Coronary artery (tissue), 2 donors: ENCODE measurements at places on chromosomes 11 and 22.

DNA sequence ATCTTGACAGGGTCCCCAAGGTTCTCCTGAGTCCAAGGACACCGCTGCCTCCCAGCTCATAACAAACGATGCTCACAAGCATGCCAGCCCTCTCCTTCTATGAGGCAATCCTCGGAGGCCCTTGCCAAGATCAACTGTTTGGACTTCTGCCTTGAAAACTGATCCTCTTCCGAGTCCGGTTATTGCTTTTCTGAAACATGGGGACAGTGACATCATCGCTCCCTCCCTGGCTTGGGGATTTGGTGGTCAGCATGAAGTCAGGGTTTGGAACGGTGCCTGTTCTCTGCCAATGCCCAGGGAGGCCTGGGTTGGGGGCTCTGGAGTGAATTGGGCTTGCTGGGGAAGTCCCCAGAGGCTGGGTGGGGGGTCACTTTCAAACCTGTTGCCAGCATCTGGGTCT is 149.3 kb downstream of the FBXO7 start:
- DNase-seq, result peak; percentile 85

DNA sequence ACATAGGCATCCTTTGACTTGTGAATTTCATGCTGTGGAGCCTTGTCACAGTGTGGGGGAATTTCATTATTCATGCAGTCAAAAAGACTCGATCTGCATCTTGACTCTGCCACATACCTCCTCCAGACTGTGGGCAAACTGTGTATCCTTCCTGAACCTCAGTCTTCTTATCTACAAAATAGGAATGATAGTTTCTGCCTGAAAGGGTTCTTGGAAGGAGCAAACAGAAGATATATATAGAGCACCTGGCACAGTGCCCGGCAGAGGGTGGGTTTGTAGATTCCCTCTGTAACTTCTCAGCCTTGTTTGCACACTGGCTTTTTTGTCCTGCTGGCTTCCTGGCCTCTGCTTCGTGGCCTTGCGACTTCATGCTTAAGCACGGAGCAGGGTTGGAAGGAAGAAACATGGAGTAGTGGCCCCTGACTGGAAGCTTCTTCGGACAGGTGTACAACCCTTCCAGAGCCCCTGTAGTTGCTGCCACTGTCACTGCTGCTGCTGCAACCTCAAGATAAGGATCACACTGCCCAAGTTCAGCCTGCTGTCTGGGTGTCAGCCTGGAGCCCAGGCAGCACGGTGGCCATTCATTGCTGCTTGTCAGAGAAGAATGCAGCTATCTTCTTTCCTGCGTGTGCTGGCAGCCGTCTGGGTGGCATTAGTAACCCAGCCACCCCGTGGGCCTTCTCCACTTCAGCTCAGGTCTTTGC is 106.4 kb downstream of the MICAL2 start:
- no peak for DNase-seq

DNA sequence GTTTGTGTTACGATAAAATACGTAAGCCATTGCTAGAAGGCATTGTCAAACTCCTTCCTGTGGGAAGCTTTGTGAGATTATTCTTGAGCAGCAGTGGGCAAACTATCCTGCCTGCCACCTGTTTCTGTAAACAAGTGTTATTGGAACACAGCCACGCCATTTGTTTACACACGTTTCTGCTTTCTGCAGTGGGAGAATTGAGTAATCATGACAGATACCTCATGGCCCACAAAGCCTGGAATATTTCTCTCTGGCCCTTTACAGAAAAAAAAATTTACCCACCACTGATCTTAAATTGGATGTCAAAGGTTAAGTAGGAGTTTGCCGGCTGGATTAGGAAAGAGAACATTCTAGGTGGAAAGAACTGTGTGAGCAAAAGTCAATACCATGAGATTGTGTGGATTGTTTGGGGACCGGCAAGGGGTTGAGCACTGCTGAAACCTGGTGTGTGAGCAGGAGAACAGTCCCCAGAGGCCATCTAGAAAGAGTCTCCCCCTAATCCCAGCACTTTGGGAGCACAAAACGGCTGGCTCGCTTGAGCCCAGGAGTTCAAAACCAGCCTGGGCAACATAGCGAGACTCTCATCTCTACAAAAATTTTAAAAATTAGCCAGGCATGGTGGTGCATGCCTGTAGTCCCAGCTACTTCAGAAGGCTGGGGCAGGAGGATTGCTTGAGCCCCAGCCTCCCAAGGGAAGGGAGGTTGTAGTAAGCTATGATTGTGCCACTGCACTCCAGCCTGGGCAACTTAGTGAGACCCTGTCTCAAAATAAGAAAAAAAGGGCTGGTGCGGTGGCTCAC is 6.0 kb upstream of the PLA2G6 start:
- no peak for DNase-seq

GRCh38 chr22:32832174-32832573 is 30.7 kb downstream of the TIMP3 start:
- no peak for DNase-seq

GRCh38 chr22:39308614-39309363 is 10.6 kb downstream of the RPL3 start:
- peak; percentile 89 for DNase-seq

DNA sequence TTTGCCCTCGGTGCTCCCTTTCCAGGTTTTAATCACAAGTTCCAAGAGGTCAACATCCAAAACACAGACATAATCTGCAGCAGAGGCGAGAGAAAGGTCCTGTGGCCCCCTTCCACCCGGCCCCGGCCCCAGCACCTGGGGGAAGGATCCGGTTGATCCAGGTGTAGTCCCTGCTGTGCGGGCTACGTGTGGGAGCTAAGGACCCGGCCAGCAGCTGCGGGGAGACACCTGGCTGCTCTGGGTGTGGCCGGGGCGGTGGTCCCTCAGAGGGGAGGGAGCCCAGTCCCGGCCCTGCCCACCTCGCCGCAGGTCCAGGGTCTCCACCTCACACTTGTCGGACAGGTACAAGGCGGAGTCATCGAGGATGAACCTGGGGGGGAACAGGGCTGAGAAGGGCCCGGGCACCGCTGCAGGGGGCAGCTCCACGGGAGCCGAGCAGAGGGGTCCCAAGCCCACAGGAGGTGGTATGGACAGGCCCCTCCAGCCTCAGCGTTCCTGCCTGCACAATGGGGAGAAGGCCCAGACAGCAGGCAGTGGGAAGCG is 13.6 kb downstream of the ATG2A start:
- DNase-seq, result no peak

DNA sequence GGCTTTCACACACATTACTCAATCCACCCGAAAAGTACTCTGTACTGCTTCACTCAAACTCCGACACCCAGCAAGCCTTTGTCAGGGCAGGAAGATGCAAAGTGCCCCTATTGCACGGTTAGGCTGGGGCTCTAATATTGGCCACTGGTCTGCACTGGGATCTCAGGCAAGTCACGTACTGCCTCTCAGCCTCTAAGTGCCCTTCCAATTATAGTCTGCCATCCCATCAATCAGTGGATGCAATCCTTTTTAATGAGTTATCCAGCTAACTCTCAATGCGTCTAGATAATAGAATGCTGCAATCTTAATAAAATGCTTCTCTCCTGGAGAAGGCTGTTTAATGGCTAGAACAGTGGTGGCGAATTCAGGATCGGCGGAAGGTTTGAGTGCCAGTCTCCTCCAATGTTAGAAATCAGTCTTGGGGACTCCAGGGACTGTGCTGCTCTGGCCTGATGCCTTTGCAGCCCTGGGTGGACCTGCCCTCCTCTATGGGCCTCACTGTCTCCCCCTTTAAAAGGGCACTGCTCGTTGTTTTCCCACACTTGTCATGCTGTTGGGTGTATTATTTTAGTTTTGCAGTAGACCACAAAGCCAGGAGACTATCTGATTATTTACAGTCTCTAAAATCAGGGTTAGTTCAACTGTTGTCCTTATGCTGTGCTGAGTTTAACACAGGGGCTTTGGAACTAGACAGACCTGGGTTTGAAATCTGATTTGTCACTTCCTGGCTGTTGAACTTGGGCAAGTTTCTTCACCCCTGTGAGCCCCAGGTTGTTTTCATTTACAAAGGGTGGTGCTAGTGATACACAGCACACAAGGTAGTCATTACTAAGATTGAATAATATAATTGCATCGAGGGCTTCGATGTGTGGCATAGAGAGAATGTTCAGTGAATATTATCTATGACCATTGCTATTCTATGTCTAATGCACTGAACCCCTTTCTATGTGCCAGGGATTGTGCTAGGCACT is 36.7 kb downstream of the CLMP start:
- no peak for DNase-seq

DNA sequence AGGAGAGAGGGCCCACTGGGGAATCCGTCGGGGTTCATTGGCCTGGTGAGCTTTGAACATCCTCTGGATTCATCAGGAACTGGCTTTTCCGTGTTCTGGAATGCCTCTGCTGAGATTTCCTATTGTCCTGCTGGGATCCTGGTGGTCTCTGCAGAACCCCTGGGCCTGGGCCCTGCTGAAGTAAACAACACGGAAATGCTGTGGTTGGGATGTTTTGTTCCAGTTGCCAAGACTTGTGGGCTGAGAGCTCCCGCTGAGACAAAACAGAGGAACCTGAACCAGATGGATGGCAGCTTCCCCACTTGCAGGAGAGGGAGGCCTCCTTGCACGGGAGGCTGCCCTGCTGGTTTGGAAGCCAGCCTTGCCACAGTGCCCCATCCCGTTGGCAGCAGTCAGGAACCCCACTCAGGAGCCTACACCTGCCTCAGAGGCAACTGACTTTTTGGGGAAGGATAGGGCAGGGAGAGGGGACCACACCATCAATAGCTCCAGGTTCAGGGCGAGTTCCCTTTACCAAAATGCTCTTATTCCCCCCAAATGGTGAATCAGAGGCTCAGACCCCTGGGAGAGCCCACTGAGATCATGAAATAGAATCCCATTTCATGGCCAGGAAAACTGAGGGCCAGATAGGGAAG is 60.7 kb downstream of the LRRC32 start:
- DNase-seq, result no peak

- no peak for DNase-seq
Observed at GRCh38 chr11:1349327-1350041, 40.1 kb upstream of the TOLLIP start.

- DNase-seq, result no peak
Observed at GRCh38 chr11:69442012-69442806, 39.3 kb upstream of the LINC01488 start.

- no peak for DNase-seq
Observed at GRCh38 chr22:17239156-17239701, 20.0 kb upstream of the ADA2 start.

GRCh38 chr22:46103181-46103580 is 47.1 kb upstream of the PPARA start:
- no peak for DNase-seq

- no peak for DNase-seq
Observed at GRCh38 chr22:24536089-24536488, 18.8 kb downstream of the GUCD1 start.

DNA sequence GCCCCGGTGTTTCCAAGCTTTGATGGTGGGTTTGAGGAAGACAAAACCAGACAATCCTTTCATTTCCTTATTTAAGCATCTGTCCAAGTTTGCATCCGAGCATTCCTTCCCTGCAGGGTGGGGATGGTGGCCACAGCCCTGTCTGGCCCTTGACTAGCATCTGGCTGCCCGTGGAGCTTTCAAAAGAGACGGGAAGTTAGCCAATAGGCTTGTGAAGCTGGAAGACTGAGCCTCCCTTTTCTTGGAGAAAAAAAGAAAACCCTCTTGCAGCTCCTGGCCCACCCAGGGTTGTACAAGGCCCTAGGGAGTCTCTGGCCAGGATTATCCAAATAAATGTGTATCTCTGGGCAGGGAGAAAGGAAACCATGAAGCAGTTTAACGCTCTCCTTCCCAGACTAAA is 60.6 kb downstream of the MICAL2 start:
- DNase-seq, result peak; percentile 83

DNA sequence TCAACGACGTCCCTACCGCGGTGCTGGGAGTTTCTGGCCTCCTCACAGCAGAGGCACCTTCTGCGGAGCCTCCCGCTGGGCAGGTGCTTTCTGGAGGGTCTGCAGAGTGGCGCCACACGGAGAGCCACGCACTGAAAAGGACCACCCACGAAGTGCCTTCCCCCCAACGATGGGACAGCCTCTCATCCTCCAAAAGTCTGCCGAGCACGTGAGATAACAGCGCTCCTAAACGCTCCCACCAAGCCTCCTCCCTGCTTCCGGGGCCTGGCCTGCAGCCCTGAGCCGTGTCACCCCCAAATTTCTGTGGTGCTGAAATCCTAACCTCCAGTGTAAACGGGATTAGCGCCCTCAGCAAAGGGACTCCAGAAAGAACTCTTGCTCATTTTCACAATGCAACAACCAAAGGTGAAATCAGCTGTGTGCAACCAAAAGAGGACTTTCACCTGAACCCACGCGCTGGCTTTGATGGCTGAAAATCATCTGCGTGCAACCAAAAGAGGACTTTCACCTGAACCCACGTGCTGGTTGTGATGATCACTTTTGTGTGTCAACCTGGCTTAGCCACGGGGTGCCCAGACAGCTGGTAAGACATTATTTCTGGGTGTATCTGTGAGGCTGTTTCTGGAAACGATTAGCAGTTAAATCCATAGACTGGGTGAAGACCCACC is 924.6 kb downstream of the BRD1 start:
- DNase-seq, result peak; percentile 31

- peak; percentile 66 for DNase-seq
Observed at GRCh38 chr22:22884888-22885840, 2.5 kb upstream of the IGLL5 start.

- no peak for DNase-seq
Observed at GRCh38 chr11:70296681-70297080, 26.2 kb downstream of the PPFIA1 start.

DNA sequence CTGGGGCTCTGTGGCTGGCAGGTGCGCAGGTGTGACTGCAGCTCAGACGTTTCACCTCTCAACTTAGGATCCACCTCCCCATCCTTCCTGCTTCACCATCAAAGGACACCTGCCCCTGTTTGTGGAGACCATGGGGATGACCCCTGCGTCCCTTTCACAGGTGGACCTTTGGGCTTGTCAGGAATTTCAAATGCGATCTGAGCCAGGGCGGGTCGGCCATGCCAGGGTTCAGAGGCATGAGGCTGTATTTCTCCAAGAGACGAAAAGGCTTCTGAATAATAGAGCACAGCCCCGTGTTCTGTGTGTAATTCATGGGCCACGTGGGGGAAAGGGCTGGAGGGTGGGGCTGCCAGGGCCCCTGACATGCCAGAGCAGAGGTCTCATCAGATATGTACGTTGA is 668.0 kb downstream of the BRD1 start:
- DNase-seq, result no peak

- no peak for DNase-seq
Observed at GRCh38 chr11:2557381-2557780, 112.6 kb downstream of the KCNQ1 start.
